ENCODE measurements at places on chromosomes 4 and X. TPM values are rescaled to one million over a fixed set of nuclear protein-coding genes. Genes with fewer than 3 reads are reported as not detected.

The PWWP3B gene
- total RNA-seq: 0.21 TPM

The DUSP21 gene
- not detected for total RNA-seq

The PAGE1 gene
- not detected for total RNA-seq

The RTL3 gene
- not detected for total RNA-seq

The FAAH2 gene
- 4.0 TPM for total RNA-seq

The VCX2 gene
- not detected for total RNA-seq

The DTHD1 gene
- total RNA-seq: not detected

- no peak overlapping the region for H3K4me3 ChIP-seq
- H3K4me1 ChIP-seq: peaks cover 49% of the 10 kb centered on the region
- peak overlapping the region; percentile 30 for H3K27ac ChIP-seq
- H3K36me3 ChIP-seq: no peaks in the 10 kb centered on the region
These were observed 31.2 kb downstream of the ATG4A start for GRCh38 chrX:108122748-108123147.

- no peaks in the 10 kb centered on the region for H3K36me3 ChIP-seq
- peaks cover 3% of the 10 kb centered on the region for H3K27me3 ChIP-seq
- no peak overlapping the region for H3K27ac ChIP-seq
- peaks cover 3% of the 10 kb centered on the region for H3K4me1 ChIP-seq
These were observed 16.7 kb upstream of the AFAP1 start for GRCh38 chr4:7956270-7956808.

DNA sequence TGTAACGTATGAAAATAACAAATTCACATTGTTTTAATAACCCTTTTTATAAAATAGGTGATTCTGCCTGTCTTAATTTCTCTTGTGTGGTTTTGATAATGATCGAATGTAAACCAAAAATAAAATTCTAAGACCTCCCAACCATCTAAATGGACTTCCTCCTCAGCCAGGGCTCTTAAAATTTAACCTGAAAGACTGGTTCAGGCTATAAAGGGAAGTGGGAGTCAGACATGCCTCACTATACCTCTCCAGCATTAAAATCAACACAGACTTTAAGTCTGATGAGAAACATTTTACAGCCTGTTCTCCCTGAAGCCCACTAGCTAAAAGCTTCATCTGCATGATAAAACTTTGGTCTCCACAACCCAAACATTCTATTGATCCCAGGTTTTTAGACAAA is 97.6 kb upstream of the STIM2 start:
- H3K4me1 ChIP-seq: no peaks in the 10 kb centered on the region
- H3K4me3 ChIP-seq: no peak overlapping the region
- no peaks in the 10 kb centered on the region for H3K27me3 ChIP-seq
- no peak overlapping the region for H3K27ac ChIP-seq
- no peaks in the 10 kb centered on the region for H3K36me3 ChIP-seq

DNA sequence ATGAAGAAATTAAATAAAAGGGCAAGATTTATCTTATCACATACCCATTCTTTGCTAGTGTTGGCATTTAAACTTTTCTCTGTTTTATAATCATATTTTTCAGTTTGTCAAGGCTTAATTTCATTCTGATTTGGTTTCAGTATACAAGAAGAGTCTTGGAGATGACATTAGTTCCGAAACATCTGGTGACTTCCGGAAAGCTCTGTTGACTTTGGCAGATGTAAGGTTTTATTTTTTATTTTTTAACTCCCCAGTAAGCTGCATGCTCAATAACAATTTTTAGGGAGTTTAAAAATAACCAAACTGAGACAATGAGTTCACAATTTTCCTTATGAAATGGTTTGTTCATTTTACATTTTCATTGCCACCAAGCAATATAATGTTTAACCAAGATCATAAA is 39.8 kb downstream of the ANXA3 start:
- H3K4me3 ChIP-seq: no peak overlapping the region
- no peak for DNase-seq
- no peaks in the 10 kb centered on the region for H3K27me3 ChIP-seq
- H3K27ac ChIP-seq: no peak overlapping the region
- H3K36me3 ChIP-seq: peaks cover 6% of the 10 kb centered on the region

- no peaks in the 10 kb centered on the region for H3K4me1 ChIP-seq
- no peak overlapping the region for H3K4me3 ChIP-seq
- no peak overlapping the region for H3K27ac ChIP-seq
- H3K27me3 ChIP-seq: no peaks in the 10 kb centered on the region
These were observed 49.1 kb downstream of the STK32B start for GRCh38 chr4:5100336-5100735.

- H3K27ac ChIP-seq: no peak overlapping the region
- no peak for DNase-seq
- no peaks in the 10 kb centered on the region for H3K27me3 ChIP-seq
- H3K4me3 ChIP-seq: no peak overlapping the region
These were observed 487.7 kb upstream of the INTU start for GRCh38 chr4:127145006-127145540.

GRCh38 chr4:83231620-83232076 is 53.0 kb downstream of the COQ2 start:
- H3K27ac ChIP-seq: no peak overlapping the region
- no peak overlapping the region for H3K4me3 ChIP-seq
- DNase-seq: no peak
- peaks cover 6% of the 10 kb centered on the region for H3K4me1 ChIP-seq
- no peaks in the 10 kb centered on the region for H3K36me3 ChIP-seq

- H3K4me3 ChIP-seq: no peak overlapping the region
- no peak for DNase-seq
- peaks cover 28% of the 10 kb centered on the region for H3K36me3 ChIP-seq
- H3K4me1 ChIP-seq: peaks cover 65% of the 10 kb centered on the region
- H3K27me3 ChIP-seq: peaks cover 4% of the 10 kb centered on the region
These were observed 16.8 kb downstream of the SMAD1 start for GRCh38 chr4:145498430-145498829.

- DNase-seq: no peak
- H3K27me3 ChIP-seq: peaks cover 3% of the 10 kb centered on the region
- H3K27ac ChIP-seq: no peak overlapping the region
- H3K36me3 ChIP-seq: peaks cover 3% of the 10 kb centered on the region
- H3K4me3 ChIP-seq: no peak overlapping the region
- H3K4me1 ChIP-seq: peaks cover 4% of the 10 kb centered on the region
These were observed 12.8 kb upstream of the XIAP start for GRCh38 chrX:123847056-123847455.

Measured in endothelial cell (in vitro differentiated cells).